ENCODE measurements at places on chromosomes 7 and 10. TPM values are rescaled to one million over a fixed set of nuclear protein-coding genes. Genes with fewer than 3 reads are reported as not detected.

GRCh38 chr7:29179115-29179514 lies 15.5 kb upstream of the CHN2 start:
- no peak for DNase-seq

- DNase-seq, result no peak
Observed at GRCh38 chr10:121137533-121137932, 286.4 kb downstream of the WDR11 start.

Gene PAOX
- total RNA-seq, result 28.1 TPM

Gene ODAD2
- not detected for total RNA-seq

Gene CYP3A5
- not detected for total RNA-seq

DNA sequence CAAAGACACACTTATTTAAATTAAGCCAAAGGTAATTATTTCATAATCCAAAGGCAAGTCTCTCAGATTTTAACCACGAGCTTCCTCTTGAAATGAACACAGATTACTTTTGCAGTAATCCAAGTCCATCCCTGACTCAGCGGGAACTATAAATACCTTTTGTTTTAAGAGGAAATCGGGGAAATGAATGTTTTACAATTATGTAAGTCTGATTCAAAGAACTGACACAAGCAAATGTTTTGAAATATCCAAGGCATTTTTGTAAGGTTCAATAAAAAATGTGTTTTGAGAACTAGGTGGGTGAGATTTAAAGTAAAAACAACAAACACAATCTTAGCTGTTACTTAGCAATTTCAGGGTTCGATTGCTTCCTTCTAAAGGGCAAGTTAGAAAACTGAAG lies 179.8 kb upstream of the ASAH2 start:
- DNase-seq, result no peak

Gene HOXA10
- not detected for total RNA-seq

DNA sequence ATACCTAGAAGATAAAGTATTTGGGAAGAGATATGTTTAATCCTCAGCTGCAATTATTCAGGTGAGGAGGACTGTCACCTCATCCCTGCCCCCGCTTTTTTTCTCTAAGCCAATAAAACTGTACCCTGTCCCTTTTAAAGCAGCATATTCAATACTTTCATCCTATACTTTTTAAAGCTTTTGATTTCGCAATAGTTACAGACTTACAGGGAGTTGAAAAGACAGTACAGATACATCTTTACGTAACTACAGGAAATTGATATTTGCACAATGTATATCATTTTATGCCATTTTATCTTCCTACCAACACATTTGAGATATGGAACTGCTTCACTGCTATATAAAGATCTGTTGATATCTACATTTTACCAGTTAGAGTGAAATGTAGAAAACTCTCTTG lies 47.6 kb downstream of the STK17A start:
- DNase-seq, result no peak

Gene ATG9B
- total RNA-seq, result 0.94 TPM

Gene HTR5A
- total RNA-seq, result not detected

DNA sequence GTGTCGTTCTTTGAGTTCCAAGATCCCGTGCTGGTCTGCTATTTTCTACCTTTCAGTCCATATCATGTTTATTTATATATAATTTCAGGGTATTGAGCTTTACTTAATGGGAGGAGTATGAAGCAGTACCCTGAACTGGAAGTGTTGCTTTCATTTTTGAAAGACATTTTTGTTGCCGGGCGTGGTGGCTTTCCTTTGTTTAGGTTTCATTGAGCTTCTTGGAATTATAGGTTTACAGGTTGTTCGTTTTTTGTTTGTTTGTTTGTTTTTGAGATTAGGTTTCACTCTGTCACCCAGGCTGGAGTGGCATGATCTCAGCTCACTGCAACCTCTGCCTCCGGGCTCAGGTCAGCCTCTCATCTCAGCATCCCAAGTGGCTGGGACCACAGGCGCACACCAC lies 7.4 kb downstream of the ZNF487 start:
- no peak for DNase-seq

DNA sequence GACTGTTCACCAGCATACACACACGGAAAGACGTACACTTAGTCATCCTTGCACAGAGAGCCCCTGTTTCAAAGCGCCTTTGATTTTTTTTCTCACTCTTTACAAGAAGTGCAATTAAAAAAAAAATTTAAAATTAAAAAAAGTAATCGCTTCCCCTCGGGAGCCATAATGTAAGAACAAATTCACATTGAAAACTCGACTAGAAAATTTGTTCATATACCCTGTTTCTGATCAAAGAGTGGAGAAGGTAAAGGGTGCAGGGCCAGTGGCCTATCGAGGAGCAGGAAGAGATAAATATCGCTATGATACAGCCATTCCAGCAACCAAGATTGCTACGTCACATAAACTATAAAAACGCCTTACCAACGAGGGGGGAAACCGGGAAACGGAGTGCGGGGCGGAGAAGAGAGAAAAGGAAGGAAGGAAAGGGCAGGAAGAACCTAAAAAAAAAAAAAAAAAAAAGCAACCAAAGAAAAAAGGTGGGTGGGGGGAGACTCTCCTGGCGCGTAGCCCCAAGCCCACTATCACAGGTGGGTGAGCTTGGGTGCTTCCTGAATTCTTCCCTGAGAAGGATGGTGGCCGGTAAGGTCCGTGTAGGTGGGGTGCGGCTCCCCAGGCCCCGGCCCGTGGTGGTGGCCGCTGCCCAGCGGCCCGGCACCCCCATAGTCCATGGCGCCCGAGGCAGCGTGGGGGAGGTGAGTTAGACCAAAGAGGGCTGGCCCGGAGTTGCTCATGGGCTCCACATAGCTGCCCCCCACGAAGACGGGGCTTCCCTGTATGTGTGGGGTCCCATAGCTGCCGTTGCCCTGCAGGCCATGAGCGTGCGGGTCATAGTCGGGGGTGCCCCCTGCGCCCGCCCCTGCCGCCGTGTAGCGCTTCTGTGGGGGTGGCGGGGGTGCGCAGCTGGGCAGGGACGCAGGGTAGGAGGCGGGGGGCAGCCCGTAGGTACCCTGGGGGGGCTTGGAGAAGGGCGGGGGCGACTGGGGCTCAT lies 5.2 kb upstream of the HOXA2 start:
- no peak for DNase-seq

Gene MYO1G
- total RNA-seq, result 87.3 TPM

DNA sequence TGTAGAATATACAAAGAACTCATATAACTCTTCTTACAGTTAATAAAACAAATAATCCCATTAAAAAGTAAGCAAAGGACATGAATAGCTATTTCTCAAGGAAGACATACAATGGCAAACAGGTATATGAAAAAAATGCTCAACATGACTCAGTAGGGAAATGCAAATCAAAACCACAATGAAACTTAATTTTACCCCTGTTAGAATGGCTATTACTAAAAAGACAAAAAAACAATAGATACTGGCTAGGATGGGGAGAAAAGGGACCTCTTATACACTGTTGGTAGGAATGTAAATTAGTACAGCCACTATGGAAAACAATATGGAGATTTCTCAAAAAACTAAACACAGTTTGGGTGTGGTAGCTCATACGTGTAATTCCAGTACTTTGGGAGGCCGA lies 37.8 kb downstream of the HERPUD2 start:
- DNase-seq, result no peak

Gene UTF1
- total RNA-seq, result not detected

Gene PLEKHS1
- total RNA-seq, result not detected

- no peak for DNase-seq
Observed at GRCh38 chr10:33566426-33566825, 232.0 kb upstream of the NRP1 start.

Gene ELN
- not detected for total RNA-seq

Gene ACTL6B
- not detected for total RNA-seq

- DNase-seq, result no peak
Observed at GRCh38 chr7:46909601-46910051, 672.3 kb downstream of the TNS3 start.

GRCh38 chr7:151311294-151311864 lies 30.2 kb upstream of the NUB1 start:
- DNase-seq, result peak; percentile 37

- no peak for DNase-seq
Observed at GRCh38 chr7:2954433-2954853, 89.2 kb downstream of the CARD11 start.

Gene SPOCK2
- total RNA-seq, result 6.3 TPM

GRCh38 chr10:78251016-78251385 lies 217.3 kb downstream of the RPS24 start:
- no peak for DNase-seq

DNA sequence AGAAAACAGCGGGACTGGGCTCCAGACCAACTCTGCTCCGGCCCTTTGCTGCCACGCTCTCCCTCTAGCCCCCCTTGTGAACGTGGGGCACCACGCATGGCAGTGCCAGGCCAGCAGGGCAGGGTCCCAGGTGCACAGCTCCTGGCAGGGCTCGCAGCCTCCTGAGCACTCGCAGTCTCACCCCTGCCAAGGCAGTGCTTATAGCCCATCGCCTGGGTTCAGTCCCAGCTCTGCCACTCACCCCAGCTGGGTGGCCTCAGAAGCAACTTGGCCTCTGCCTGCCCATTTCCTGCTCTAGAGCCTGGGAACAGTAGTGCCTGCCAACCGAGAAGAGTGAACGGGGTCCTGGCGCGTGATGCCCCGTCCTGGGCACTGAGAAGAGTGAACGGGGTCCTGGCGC lies 36.3 kb downstream of the CFAP46 start:
- no peak for DNase-seq

GRCh38 chr7:94823947-94824346 lies 83.4 kb upstream of the PPP1R9A start:
- DNase-seq, result no peak

Gene RBM33
- total RNA-seq, result 127 TPM

Gene PLAC9
- not detected for total RNA-seq

GRCh38 chr7:584122-584465 lies 64.4 kb upstream of the PDGFA start:
- DNase-seq, result no peak

DNA sequence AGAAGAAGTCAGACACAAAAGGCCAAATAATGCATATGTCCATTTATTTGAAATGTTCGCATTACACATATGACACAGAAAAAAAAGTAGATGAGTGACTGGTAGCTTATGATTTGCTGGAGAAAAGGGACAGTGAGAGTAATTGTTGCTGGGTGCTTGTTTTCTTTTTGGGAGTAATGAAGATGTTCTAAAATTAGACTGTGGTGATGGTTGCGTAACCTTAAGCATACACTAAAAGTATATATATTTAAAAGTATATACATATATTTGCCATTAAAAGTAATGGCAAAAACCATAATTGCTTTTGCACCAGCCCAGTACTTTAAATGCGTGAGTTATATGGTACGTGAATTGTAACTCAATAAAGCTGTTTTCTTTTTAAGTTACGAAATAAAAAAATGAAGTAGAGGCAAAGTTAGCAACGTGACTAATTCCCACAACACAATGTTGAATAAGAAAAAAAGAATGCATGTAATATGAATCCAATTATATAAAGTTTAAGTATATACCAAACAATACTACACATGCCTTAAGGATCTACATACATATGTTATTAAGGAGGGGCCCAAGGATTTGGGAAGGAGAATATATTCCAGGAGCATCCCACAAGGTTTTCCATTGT lies 360.4 kb upstream of the CELF2 start:
- DNase-seq, result no peak

Gene UFSP1
- 3.8 TPM for total RNA-seq

DNA sequence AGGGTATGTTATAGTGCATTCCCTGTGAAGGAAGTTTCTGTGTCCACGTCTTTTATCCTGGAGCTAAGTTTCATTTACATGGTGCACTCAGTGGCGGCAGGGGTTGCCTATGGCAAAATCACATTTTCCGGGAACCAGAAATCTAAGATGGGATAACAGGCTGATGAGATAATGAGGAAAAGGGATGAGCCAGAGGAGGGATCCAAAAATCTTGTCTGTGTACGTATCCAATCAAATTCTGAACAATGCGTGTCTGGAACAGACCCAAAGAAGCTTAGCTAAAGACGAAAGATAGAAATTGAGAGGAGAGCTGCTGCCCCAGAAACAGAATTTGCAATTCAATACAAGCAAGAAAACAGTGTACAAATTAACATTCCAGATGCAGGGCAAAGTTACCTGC lies 16.1 kb downstream of the LANCL2 start:
- DNase-seq, result no peak

Gene TRIM4
- 22.5 TPM for total RNA-seq

Gene PRRT4
- total RNA-seq, result not detected

Gene CAV2
- not detected for total RNA-seq

Gene GPR15LG
- not detected for total RNA-seq

Gene PNLIP
- total RNA-seq, result not detected

DNA sequence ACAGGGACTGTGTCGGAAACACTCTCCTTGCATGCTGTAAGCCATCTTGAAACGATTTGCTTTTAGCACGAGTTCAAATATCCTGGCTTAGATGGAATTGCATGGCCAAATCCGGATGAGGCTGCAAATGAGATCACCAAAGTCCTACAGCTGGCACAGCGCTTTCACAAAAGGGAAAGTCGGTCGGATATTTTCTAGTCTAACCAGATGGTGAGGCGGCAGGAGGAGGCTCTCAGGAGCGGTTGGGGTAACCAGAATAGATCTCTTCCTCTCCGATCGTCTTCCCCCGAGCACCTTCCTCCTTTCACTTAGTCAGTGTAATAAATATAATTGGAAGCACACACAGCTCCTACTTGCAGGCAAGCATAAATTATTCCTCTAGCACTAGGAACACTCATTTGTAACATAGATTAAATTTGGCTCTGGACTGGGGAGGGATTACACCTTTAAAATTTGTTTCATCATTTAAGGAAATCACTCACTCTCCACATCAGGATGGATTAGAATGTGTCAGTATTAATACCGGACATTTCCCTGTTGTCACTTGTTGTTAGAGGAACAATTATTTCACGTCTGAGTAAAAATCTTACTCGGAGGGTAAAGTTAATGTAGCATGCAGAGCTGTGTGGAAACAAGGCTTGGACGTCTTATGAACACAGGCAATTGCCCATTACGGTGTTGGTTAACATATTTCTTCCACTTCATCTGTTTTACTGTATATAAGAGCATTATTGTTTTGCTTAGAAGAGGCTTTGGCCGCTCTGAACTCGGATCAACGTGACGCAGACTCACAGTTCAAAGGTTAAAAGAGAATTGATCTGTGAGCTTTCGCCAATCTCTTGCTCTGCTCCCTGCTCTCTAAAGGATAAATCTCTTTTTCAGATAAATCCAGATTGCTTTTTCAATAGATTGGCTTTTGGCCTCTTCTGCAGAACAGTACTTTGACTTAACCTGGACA lies 857.9 kb downstream of the TYW1 start:
- DNase-seq, result no peak

DNA sequence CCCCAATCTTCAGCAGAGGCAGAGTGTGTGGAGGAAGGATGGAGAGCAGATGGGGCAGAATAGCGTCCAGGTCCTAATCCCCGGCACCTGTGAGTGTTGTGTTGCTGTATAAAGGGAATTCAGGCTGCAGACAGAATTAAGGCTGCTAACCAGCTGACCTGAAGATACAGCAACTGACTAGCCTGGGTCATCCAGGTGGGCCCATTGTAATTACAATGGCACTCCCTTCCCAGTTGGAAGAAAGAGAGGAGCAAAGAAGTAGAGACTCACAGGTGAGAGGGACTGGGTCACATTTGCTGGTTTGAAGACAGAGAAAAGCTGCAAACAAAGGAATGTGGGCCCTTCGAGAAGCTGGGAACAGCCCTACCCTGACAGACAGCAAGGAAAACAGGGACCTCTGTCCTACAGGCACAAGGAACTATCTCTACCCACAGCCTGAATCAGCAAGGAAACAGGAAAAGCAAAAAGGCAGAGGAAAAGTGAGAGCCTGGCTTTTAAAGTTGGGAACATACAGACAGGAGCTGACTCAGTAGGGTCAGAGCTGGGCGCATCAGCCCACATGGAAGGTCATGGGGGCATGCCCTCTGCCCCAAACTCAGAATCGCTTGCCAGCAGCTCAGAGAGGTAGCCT lies 11.6 kb upstream of the TMEM72 start:
- DNase-seq, result no peak

Data from OCI-LY7 (cell line).